ENCODE measurements at places on chromosomes 5 and 9. TPM values are rescaled to one million over a fixed set of nuclear protein-coding genes. Genes with fewer than 3 reads are reported as not detected.

DNA sequence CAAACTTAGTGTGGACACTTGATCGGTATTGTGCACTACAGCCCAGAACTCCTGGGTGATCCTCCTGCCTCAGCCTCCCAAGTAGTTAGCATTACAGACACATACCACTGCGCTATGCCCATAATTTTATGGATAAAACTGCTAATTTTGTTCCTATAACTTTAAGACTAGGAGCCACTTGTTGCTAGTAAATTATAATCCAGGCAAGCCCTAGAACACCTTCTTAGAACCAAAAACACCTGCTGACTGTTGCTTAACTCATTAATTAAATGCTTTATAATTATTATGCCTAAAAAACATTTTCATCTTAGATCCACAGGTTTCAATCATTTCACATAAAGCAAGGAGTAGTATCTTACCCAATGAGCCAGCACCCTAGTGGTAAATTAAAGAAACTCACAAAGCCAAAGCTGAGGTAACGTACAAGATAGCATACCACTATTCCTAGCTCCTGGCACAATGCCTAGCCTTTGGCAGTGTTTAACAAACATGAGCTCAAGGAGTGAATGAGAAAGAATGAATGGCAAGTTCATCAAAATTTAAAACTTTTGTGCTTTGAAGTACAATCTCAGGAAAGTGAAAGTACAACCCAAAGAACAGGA lies 5.4 kb downstream of the MRPS27 start:
- H3K4me3 ChIP-seq, result no peak overlapping the region
- no peaks in the 10 kb centered on the region for H3K27me3 ChIP-seq
- peaks cover 11% of the 10 kb centered on the region for H3K4me1 ChIP-seq
- DNase-seq, result peak; percentile 86

DNA sequence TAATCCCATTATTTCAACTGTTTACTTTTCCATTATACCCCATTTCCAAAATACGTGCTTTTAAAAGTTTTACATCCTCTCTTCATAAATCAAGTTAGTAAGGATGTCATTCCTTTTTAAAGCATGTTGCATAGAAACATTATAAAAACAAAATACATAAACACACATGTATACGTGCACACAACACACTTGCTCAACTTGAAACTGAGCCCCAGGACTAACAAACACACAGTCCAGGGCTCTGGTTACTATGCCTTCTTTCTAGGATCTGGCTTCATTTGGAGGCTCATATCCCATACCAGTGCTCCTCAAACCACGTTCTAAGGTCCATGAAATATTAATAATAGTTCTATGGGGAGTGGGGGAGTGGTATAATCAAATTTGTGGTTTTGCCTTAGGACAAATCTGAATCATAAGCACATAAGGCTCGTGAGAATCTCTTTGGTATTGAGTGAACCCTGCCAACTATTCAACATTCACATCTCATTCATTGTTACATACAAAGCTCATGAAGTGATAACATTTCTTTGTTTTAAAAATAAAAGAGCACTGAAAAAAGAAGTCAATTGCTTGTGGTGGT lies 55.2 kb downstream of the NFIB start:
- DNase-seq, result no peak
- H3K4me3 ChIP-seq, result no peak overlapping the region
- no peaks in the 10 kb centered on the region for H3K36me3 ChIP-seq
- H3K27ac ChIP-seq, result peak overlapping the region; percentile 50
- H3K27me3 ChIP-seq, result no peaks in the 10 kb centered on the region

GRCh38 chr9:130824643-130825350 lies 10.3 kb upstream of the ABL1 start:
- DNase-seq, result peak; percentile 87
- peak overlapping the region; percentile 15 for H3K4me3 ChIP-seq
- H3K27ac ChIP-seq, result peak overlapping the region; percentile 88
- peaks cover 9% of the 10 kb centered on the region for H3K36me3 ChIP-seq
- H3K27me3 ChIP-seq, result no peaks in the 10 kb centered on the region
- peaks cover 38% of the 10 kb centered on the region for H3K4me1 ChIP-seq

DNA sequence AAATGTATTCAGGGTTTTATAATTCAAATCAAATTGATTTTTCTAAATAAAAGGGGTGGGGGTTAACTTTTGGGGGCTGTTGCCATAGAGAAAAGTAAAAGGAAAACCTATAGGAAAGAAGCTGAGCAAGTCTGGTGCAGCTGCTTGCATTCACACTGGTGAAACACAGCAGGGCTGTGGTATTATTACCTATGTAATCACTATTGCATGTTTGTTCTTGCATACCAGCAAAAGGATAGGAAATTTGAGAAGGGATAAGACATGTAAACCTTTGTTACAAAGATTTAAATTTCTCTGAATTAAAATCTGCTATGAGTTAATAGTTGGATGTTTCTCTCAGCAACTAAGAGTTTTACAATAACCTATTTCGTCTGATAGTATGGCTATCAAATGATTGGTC lies 346.7 kb downstream of the EFNA5 start:
- no peak overlapping the region for H3K27ac ChIP-seq
- H3K4me1 ChIP-seq, result peaks cover 15% of the 10 kb centered on the region
- H3K27me3 ChIP-seq, result no peaks in the 10 kb centered on the region

GRCh38 chr9:447230-448025 lies 232.8 kb downstream of the DOCK8 start:
- H3K36me3 ChIP-seq, result no peaks in the 10 kb centered on the region
- no peak overlapping the region for H3K27ac ChIP-seq
- H3K27me3 ChIP-seq, result peaks cover 12% of the 10 kb centered on the region
- DNase-seq, result no peak
- H3K4me1 ChIP-seq, result no peaks in the 10 kb centered on the region

- DNase-seq, result no peak
- H3K4me3 ChIP-seq, result no peak overlapping the region
- no peak overlapping the region for H3K27ac ChIP-seq
Observed at GRCh38 chr9:24561957-24562356, 16.3 kb upstream of the IZUMO3 start.

DNA sequence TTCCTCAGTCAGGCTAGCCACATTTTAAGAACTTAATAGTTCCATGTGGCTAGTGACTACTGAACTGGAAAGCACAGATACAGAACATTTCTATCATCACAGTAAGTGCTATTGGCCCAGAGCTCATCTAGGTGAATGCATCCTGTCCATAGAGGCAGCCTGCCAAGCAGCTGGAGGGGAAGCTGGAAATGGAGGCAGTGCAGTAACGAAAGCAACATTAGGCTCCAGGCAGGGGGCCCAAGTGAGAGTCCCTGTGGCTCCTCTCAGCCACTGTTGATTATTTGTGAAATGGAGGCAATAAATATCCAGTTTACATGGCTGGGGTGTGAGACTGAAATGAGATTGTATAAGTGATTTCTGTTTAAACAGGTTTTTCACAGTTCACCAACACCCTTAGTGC lies 227.2 kb upstream of the KLF9 start:
- no peaks in the 10 kb centered on the region for H3K4me1 ChIP-seq
- no peaks in the 10 kb centered on the region for H3K27me3 ChIP-seq
- no peak for DNase-seq

DNA sequence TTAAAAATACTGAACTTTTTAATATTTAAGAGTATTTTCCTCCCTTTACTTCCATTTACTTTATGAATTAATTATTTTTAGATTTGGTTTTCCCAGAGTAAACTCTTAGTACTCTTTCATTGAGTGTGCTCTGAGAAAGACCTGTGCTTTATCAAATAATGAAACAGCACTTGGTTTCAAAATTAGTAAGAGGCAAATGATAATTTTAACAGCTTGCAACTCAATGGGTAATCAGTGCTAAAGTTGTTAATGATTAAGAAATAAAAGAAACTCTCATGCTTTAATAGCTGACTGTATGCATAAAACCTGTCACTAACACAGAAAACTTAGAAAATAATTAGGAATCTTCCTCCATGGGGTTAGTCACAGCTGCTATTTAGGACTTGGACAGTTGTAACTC lies 244.4 kb downstream of the RFX3 start:
- no peak overlapping the region for H3K27ac ChIP-seq
- no peaks in the 10 kb centered on the region for H3K36me3 ChIP-seq
- H3K4me1 ChIP-seq, result no peaks in the 10 kb centered on the region
- DNase-seq, result no peak
- H3K27me3 ChIP-seq, result no peaks in the 10 kb centered on the region
- no peak overlapping the region for H3K4me3 ChIP-seq

- no peaks in the 10 kb centered on the region for H3K4me1 ChIP-seq
- no peak overlapping the region for H3K4me3 ChIP-seq
- peaks cover 14% of the 10 kb centered on the region for H3K27me3 ChIP-seq
- DNase-seq, result no peak
- H3K36me3 ChIP-seq, result no peaks in the 10 kb centered on the region
Observed at GRCh38 chr9:120183615-120184014, 396.4 kb downstream of the CDK5RAP2 start.

DNA sequence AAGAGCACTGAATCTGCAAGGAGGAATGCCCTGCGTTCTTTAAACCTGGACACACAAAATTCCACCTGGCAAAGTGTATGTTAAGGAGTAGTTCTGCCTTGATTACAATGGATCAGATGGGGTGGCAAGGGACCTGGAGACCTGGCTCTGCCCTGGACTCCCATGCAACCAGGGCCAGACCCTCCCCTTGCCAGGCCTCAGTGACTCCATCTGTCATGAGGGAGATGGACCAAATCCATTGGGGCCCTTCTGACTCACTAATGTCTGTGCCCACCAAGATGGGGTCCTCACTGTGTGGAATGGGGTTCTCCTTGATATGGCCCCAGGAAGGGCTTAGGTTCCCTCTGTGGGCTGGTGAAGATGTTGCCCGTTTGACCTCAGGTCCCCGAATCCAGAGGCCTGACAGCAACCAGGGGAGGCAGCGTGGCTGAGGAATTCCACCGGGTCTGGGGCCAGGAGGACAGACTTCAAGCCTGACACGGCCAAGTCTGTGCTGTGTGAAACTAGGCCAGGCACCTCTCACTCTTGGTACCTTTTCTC lies 100.3 kb downstream of the PAX5 start:
- no peak overlapping the region for H3K4me3 ChIP-seq
- DNase-seq, result no peak
- no peaks in the 10 kb centered on the region for H3K27me3 ChIP-seq
- H3K36me3 ChIP-seq, result no peaks in the 10 kb centered on the region
- peaks cover 11% of the 10 kb centered on the region for H3K4me1 ChIP-seq

The TMEM215 gene
- total RNA-seq, result not detected

The PCDHGB7 gene
- total RNA-seq, result 4.0 TPM

The INSL6 gene
- not detected for total RNA-seq

The TMEM232 gene
- 1.6 TPM for total RNA-seq

The CLIC3 gene
- total RNA-seq, result not detected

Measured in A673 (cell line).